ENCODE measurements at places on chromosomes 16 and 17. TPM values are rescaled to one million over a fixed set of nuclear protein-coding genes. Genes with fewer than 3 reads are reported as not detected.

DNA sequence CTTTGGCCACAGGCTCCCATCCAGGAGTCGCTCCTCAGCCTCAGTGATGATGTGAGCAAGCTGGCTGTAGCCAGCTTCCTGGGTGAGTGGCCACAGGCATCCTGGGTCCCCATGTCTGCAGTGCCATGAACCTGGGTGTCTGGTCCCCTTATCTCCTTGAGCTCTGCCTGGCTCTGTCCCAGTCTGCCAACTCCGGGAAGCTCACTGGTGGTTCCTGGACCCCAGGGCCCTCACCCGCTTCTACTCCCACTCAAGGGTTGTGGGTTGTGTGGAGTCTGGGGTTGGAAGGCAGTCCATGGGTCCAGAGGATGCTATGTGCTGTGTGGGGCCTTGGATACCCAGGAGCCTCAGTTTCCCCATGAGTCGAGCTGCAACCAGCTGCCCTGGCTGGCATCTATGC lies 11.7 kb upstream of the SMIM5 start:
- no peak for DNase-seq

CTRB1 gene
- not detected for total RNA-seq

DNA sequence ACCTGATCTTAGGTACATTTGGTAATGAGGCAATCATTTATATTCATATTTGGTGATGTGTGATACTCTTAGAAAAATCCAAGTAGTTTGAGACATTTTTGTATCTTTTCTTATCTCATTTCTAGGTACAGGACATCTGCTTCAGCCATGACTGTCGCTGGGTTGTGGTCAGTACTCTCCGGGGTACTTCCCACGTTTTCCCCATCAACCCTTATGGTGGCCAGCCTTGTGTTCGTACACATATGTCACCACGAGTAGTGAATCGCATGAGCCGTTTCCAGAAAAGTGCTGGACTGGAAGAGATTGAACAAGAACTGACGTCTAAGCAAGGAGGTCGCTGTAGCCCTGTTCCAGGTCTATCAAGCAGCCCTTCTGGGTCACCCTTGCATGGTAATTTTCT lies 312.2 kb downstream of the BCAS3 start:
- DNase-seq, result no peak

ITPRIPL2 gene
- total RNA-seq, result 15.7 TPM

Data from Right ventricle myocardium superior (tissue), 1 donor.